ENCODE measurements at places on chromosomes 2 and 18.

DNA sequence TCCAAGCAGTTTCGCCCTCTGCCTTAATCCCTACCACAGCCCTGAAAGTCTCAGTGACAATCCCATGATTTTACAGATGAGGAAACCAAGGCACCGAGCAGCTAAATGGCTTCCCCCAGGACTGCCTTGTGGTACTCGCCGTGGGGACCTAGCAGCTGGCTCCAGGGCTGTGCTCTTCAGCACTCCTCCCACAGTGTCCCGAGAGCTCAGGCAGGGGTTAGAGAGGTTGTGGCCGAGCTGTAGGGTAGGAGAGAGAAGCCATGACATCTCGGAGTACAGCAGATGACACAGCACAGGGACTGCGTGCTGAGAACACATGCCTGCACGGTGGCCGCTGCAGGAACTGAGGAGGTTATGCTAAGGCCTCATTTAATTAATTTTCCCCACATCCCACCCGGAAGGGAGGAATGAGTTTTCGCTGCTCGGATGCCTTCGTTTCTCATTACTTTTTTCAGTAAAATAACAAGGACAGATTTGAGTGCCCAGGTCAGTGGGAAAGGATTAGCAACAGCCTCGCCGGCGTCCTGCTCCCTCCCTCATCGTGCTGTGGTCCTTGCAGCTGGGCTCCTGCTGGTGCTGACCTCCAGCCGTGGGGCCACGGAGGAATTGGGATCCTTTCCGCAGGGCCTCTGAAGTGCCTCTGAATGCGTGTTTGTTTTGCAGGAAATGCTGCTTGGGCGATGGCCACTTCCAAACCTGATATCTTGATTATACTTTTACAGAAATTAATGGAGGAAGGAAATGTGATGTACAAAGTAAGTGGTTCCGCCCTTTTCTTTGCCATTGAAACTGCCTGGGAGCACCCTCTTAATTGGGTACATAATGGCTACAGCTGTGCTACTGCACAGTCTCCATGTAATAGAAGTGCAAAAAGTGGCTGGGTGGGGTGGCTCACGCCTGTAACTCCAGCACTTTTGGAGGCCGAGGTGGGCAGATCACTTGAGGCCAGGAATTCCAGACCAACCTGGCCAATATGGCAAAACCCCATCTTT, 61.2 kb downstream of the WDSUB1 start:
- no peak for DNase-seq

DNA sequence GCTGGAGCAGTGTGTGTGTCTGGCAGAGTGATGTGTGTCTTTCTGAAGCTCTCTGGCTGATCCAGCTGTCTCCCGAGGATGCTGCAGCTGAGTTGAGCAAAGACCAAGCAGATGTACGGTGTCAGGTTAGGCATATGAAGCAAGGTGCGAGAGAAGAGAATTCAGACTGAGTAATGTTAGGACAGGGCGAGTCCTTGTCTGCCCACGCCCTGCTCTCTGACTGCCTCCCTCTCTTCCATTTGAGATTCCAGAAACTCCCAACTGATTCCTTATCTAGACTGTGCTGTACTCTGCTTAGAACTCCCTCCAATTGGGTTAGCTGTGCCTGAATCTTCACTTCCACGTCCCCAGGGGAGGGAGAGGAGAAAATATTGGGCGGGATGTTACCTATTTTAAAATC, 25.7 kb upstream of the LPIN1 start:
- no peak for DNase-seq

GRCh38 chr2:50116096-50117010, 915.6 kb downstream of the NRXN1 start:
- no peak for DNase-seq

GRCh38 chr18:66761166-66761565, 157.3 kb upstream of the CDH19 start:
- DNase-seq = no peak

GRCh38 chr18:69484699-69485396, 84.2 kb downstream of the DOK6 start:
- no peak for DNase-seq

DNA sequence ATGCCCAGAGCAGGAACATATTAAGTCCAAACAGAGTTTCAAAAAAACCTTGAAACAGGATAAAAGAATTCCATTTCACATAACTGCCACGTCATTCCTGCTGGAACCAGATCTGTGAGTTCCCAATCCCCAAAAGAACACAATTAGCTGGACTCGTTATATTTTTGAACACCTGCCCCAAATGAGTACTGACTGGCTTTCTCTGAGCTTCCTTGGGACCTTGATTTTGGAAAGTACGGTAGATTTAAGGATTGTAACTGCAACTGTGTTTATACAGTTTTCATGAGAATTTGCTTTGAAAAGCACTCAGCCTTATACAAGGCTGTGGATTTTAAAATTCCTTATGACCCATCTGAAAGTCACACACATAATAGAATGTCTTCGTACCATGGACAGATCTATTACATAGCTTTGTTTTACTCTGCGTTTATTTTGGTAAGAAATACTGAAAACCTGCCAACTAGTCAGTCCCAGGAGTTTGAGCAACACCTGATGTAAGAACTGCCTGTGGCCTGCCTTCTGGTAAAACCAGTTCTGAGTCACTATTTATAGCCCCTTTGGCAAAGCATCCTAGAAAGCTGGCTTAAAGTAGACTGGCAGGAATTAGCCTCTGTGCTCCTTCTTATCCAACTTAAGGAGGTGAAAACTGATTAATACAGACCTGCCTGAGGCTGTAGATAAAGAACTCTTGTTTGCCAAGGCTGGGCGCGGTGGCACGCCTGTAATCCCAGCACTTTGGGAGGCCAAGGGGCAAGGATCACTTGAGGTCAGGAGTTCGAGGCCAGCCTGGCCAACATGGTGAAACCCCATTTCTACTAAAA, 48.1 kb downstream of the MERTK start:
- DNase-seq = no peak

DNA sequence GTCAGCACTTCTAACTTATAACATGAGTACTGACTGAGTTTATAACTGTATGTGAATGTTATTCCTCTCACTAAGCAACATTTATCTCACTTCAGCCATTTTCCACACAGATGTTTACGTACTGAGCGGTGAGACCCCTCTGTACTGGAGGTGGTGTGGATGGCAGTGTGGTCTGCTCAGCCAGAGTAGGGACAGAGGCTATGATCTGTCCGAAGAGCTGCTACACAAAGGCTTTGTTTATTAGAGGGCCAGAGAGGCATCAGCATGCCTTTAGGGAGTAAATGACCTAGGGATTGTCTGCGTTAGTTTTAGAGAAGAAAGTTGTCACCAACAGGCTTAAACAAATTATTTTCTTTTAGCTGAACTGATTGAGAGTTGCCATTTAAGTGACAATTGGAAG, 23.2 kb upstream of the TACR1 start:
- no peak for DNase-seq

GRCh38 chr2:37436323-37436722, 91.9 kb downstream of the QPCT start:
- DNase-seq = no peak

DNA sequence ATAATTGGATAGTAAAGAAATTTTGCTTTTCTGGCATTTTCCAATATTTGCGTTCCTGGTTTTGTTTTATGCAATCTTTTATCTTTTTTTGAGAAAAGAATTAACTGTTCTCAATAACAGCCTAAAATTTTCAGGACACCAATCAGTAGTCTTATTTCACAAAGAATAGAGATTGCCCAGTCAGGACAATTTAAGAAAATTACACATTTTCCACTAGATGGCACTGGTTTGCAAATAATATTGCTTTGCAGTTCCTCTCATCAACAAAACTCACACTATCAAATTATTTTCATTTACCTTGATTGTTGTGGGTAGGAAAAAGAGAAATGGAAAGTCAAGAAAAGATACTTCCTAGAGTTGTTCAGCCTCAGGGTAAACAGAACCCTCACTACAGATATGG, 2.4 kb upstream of the RBM45 start:
- no peak for DNase-seq

- no peak for DNase-seq
Observed at GRCh38 chr2:11830708-11831301, 84.4 kb downstream of the LPIN1 start.

DNA sequence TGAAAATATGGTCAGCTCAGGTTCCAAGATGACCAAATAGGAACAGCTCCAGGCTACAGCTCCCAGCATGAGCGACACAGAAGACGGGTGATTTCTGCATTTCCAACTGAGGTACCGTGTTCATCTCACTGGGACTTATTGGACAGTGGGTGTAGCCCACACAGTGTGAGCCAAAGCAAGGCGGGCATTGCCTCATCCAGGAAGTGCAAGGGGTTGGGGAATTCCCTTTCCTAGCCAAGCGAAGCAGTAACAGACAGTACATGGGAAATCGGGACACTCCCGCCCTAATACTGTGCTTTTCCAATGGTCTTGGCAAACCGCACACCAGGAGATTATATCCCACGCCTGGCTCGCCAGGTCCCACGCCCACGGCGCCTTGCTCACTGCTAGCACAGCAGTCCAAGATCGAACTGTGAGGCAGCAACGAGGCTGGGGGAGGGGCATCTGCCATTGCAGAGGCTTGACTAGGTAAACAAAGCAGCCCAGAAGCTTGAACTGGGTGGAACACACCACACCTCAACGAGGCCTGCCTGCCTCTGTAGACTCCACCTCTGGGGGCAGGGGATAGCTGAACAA, 57.5 kb downstream of the WDPCP start:
- no peak for DNase-seq

GRCh38 chr2:42978175-42978886, 185.9 kb upstream of the HAAO start:
- DNase-seq = no peak

GRCh38 chr2:68363721-68364120, 1.4 kb upstream of the PLEK start:
- no peak for DNase-seq

GRCh38 chr2:134679745-134680144, 39.1 kb downstream of the TMEM163 start:
- DNase-seq = peak; percentile 21

DNA sequence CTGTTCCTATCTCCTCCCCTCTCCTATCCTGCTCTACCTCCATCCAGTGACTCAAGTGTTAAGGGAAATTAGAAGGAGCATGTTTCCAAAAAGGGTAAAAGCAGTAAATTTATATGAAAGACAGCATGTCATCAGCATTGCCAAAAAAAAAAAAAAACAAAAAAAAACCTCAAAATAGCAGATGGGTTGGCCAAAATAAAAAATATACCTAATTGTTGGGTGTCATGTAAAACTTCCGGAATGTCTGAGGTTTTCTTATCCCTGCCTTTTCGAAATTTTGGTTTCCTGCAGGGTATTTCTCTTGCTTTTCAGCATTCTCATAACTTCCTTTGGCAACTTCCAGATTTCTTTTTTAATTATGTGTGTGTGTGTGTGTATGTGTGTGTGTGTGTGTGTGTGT, 241.6 kb upstream of the FN1 start:
- DNase-seq = peak; percentile 11

DNA sequence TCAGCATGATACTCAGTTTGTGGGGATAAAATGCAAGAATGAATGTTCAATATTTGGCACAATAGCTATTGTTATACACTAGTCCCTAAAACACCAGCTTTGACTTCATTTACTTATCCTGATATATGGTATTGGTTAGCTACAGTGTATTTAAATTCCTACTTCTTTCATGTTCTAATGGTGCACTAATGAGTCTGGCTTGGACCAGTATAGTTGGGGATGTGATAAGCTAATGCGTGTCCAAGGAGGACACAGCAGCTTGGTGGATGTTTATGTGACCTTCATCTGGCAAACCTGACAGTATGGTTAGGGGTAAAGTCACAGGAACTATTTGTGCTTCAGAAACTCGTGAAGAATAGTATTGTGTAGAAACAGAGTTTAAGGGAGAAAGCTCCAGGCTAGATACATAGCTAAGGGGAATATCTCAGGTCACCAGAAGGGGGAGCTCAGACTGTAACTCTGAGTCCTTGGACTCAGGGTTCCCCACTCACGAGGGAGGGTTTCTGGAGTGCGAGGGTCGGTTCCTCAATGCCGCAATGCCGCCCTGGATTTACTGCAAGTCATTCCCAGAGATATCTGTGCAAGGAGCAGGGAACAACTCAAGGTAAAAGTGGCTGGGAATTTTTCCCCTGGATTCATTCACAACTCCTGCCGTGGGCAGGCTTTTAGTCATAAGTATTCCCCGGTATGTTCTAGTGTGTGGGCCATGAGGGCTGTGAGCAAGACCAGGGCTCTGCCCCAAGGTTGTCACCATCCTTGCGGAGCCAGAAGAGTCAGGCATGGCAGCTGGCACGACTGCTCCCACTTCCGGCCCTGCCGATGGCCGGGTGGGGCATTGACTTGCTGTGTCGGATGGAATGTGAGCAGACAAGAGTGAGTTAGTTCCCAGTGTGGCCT, 14.5 kb downstream of the IL1R2 start:
- no peak for DNase-seq

DNA sequence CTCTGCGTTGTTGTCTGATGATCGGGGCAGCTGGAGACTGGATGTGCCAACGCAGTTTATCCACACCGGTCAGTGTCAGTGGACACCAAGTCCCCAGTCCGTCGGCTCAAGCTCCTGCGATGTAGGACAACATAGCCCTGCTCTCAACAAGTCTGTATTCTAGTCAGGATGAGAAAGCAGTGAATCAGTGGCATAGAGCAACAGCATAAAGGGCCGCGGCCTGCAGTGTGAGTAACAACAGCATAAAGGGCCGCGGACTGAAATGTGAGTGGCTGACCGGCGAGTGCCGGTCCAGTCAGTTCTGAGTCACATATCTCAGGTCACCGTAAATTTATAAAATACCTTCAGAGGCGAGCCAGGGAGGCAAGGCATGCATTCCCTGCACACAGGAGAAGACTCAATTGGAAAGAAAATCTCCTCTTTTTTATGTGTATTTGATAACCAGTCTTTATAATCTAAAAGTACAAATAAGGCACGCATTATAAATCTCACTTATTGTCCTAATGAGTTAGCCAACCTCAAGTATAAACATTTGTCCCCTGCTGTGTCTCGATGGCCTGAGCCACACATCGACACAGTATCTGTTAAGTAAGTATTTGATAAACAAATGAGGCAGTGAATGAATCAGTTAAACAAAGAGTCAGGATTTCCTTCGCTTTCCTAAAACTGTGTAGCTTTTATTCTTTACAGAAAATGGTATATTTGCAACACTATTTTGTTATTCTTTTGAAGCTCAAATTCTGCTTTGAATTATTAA, 33.8 kb upstream of the NFATC1 start:
- DNase-seq = no peak

- no peak for DNase-seq
Observed at GRCh38 chr2:182330451-182331305, 96.2 kb downstream of the PDE1A start.

- DNase-seq = no peak
Observed at GRCh38 chr18:69157906-69158305, 242.8 kb upstream of the DOK6 start.

Measured in KG1 (cell line).